Umbilical cord (tissue), 2 donors: ENCODE measurements at places on chromosomes 7 and 10. TPM values are rescaled to one million over a fixed set of nuclear protein-coding genes. Genes with fewer than 3 reads are reported as not detected.
A peak's percentile ranks its signal among the peaks of the same experiment; 100 is the strongest.

PRF1 gene
- 7.5 TPM for total RNA-seq

SPDYE11 gene
- 1.7 TPM for total RNA-seq

TAS2R5 gene
- 0.72 TPM for total RNA-seq

AUTS2 gene
- total RNA-seq: 49.8 TPM

ZNF853 gene
- total RNA-seq: 21.9 TPM

H2BK1 gene
- total RNA-seq: not detected

RBP4 gene
- total RNA-seq: 6.5 TPM

VPS37D gene
- total RNA-seq: 10.1 TPM

LAMB1 gene
- total RNA-seq: 491 TPM

PDZD7 gene
- total RNA-seq: 0.48 TPM

CFAP70 gene
- total RNA-seq: 6.5 TPM

GALNT17 gene
- 3.9 TPM for total RNA-seq

VWC2 gene
- total RNA-seq: 2.9 TPM

LRRC4 gene
- total RNA-seq: 2.6 TPM

- no peak for DNase-seq
Observed at GRCh38 chr7:150307129-150307528, 16.0 kb upstream of the LRRC61 start.

GRCh38 chr7:23570592-23571200 lies 26.5 kb upstream of the CCDC126 start:
- peak; percentile 79 for DNase-seq

DNA sequence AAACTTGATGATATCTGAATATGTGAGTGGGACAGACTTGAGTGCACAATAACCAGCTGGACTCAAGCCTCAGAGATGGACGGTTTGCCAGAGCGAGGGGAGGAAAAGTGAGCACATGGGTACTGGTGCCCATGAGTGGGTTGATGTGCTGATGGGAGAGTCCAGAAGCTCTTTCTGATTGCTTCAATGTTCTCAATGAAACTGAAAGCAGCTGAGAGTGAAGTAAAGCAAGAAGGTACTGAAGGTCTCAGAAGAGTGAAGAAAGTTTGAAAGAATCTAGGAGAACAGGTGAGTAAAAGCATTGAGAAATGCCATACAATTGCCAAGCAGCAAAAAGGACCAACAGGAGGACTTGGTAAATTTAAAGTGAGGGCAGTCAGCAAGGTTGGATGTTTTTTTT lies 28.6 kb downstream of the CTTNBP2 start:
- DNase-seq: no peak

DNA sequence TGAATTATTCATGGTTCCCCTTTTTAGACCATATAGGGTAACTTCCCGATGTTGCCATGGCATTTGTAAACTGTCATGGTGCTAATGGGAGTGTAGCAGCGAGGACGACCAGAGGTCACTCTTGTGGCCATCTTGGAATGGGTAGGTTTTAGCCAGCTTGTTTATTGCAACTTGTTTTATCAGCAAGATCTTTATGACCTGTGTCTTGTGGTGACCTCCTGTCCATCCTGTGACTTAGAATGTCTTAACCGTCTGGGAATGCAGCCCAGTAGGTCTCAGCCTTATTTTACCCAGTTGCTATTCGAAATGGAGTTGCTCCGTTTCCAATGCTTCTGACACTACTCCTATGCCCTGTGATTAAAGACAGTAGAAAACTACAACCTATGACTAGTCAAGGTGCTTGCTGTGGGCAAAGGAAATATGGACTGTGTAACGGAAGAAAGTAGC lies 18.8 kb upstream of the PAXIP1 start:
- no peak for DNase-seq

GRCh38 chr10:95425592-95426465 lies 135.0 kb upstream of the PDLIM1 start:
- DNase-seq: no peak

GRCh38 chr7:80002865-80003264 lies 131.8 kb upstream of the GNAI1 start:
- DNase-seq: peak; percentile 39

- peak; percentile 14 for DNase-seq
Observed at GRCh38 chr7:12570168-12570533, 369 bp upstream of the SCIN start.

GRCh38 chr10:121085367-121085766 lies 234.2 kb downstream of the WDR11 start:
- DNase-seq: no peak

GRCh38 chr10:108082596-108082995 lies 918.1 kb upstream of the SORCS1 start:
- no peak for DNase-seq

DNA sequence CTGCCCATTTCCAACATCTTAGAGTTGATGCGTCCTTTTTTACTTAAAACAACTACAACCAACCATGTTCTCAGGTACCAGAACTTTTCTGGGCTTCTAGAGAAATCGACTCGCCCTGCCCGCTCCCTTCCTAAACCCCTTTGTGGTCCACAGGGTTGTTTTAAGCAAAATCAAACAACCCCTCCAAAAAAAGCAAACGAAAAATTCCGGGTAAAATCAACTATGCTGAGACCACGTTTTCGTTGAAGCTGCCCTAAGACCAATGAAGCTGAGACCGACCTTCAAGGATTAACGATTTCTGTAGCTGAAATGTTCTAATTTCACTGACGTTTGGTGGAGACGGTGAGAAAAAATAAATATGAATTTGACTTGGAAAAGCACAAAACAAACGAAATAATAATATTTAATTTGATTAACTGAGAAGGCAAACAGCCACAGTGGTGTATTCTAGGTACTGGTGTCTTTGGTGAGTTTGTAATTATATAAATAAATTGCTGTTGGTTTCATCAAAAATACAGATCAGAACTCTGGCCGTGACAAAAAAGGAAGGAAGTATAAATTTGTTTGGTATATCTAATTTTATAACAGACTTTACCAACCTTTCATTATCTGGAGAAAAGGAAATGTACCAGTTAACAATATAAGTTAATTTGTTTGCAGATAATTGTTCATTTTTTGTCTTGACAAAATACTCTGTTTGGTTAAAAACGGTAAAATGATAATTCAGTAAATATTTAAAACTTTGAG lies 4.7 kb upstream of the IGF2BP3 start:
- DNase-seq: no peak

GRCh38 chr10:14405076-14406065 lies 74.6 kb upstream of the FRMD4A start:
- DNase-seq: peak; percentile 72

GRCh38 chr10:73650537-73651331 lies 5.1 kb downstream of the SYNPO2L start:
- DNase-seq: no peak

DNA sequence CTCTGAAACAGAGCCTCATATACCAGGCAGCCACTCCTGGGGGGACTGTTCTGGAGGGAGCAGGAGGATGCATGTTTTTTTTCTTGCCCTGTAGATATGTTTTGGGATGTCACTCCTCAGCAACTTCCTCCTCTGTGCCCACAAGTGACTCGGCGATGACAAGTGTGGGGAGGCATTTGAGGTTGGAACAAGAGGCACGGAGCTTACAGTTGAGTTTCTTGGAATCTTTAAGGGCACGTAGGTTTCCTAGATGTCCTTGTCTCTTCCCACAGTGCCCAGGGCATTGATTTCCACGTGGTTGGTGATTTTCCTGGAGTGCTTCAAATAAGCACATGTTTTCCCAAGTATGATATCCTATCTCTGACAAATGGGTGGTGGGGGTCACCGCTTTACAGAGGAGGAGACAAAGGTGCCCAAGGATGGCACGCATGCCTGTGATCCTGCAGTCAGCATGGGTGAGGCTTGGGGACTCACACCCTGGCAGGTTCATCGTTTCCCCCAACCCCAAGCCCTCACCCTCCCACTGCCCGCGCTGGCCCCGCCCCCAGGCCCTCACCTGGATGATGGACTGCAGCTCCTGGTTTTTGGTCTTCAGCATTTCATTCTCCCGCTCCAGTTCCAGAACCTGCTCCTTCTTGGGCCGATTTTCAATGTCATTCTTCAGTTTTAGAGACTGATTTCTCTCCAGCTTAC lies 95.2 kb upstream of the GNA12 start:
- DNase-seq: no peak

DNA sequence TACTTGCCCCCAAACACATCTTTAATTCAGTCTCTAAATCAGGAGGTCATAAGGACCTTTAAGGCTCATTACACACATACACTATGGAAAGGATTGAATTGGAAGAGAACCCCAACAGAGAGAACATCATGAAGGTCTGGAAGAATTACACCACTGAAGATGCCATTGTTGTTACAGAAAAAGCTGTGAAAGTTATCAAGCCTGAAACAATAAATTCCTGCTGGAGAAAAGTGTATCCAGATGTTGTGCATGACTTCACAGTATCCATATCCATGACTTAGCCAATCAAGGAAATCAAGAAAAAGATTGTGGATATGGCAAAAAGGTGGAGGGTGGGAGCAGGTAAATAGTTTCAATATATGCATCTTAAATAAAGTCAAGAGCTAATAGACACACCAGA lies 13.7 kb downstream of the LIPA start:
- DNase-seq: no peak

DNA sequence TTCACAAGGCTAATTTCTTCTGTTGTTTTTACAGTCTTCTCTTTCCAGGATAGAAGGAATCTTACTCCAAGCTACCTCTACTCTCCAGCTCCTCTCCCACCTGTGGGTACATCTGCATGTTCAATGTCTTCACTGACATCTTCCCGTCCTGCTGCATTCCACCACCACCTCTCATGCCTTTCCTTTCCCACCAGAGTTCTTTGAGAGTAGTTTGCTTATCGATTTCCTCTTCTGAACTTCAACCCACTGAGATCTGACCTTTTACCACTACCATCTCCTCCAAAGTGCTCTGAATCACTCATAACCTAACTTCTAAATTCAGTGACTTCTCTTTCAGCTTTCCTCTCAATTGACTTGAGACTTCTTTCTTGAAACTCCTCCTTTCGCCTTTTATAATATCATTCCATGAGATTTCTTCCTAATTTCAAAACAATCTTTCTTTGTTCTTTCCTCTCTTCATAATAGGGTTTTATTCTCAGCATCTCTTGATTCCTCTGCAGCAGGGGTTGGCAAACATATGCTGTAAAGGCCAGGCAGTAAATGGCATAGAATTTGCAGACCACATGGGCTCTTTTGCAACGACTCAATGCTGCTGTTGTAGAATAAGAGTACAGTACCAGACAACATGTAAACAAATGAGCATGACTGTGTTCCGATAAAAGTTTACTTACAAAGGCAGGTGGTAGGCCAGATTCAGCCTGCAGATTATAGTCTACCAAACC lies 22.1 kb downstream of the ACSL5 start:
- no peak for DNase-seq

- DNase-seq: peak; percentile 74
Observed at GRCh38 chr10:95840121-95840520, 67.7 kb upstream of the CC2D2B start.

DNA sequence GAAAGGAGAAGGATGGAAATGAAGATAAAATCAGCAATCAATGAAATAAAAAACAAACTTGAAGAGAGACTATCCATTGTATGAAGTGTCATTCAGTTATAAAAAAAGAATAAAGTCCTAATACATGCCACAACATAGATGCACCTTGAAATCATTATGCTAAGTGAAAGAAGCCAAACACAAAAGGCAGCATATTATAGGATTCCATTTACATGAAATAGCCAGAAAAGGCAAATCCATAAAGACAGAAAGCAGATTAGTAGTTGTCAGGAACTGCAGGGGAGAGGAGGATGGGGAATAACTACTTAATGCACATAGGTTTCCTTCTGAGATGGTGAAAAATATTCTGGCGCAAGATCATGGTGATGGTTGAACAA lies 6.6 kb upstream of the PON1 start:
- no peak for DNase-seq

DNA sequence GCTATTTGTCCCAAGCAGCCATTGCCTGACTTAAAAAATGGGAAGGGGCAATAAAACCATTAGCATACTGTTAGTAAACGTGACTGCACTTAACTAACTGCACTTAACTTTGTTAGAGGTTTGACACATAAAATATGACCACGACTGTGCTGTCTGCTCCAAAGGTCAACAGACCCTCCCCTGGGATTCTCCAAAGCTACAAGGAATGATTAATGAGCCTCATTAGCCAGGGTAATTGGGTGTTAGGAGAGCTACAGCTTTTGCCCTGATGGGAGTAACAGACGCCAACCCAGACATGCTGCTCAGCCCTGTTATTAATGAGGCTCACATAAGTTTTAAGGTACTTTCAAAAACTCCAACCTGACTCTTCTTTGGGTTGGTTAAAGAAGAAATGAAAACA lies 129.4 kb upstream of the PLPP4 start:
- no peak for DNase-seq

DNA sequence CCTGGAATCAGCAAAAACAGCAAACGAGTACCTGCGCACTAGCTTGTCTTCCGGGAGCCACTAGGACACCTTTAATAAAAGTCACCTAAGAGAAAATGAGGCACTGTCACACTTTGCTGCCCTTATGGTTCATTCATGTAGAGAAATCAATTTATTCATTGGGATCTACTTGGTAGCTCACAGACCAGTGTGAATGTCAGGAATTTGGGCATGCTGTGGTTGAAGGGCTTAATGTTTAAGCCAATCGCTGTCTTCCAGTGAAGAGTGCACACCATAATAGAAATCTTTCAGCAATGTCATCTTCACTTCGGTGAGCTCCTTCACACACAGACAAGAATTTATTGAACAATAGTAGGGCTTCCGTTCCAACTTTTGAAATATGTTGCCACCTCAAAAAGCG lies 65.1 kb downstream of the MARCHF5 start:
- DNase-seq: no peak

DNA sequence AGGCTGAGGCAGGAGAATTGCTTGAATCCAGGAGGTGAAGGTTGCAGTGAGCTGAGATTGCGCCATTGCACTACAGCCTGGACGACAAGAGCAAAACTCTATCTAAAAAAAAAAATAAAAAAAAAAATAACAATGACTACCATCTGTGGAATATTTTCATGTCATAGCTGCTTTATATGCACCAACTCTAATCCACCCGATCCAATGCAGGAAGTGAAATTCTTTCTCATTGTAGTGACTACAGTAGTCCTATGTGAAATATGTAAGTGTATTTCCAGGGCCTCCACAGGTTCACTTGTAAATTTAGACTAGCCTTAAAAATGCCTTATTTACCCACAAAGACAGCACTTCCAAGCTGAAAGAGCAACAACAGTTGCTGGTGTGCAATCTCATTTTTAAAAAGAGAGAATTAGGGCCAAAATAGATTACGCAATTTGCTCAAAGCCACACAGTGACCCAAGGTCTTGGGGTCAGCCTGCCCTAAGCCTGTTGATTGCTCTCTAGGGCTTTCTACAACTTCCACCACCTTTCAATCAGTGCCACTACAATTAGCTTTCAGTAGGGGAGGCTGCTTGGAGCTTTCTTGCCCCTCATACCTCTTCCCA lies 25.8 kb upstream of the EGFR start:
- DNase-seq: no peak

DNA sequence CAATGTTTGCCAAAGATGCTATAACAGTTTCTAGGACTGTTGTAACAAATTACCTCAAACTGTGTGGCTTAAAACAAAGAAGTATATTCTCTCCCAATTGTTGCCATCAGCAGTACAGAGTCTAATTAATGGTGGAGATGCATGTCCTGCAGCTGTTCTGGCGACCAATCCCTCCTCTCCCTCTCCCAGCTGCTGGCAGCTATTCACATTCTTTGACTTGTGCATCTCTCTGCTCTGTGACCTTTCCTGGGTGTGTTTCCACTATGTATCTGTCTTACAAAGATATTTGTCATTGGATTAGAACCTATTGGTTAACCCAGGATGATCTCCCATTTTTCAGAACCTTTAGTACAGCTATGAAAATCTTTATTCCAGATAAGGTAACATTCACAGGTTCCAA lies 561.7 kb upstream of the POM121L12 start:
- DNase-seq: no peak
